Occipital lobe (tissue), 3 donors: ENCODE measurements at places on chromosomes 6 and 20. TPM values are rescaled to one million over a fixed set of nuclear protein-coding genes. Genes with fewer than 3 reads are reported as not detected.

- no peak for DNase-seq
These were observed 2.0 kb downstream of the NKAIN4 start for GRCh38 chr20:63252284-63252711.

GRCh38 chr6:161374971-161375873, 101.4 kb upstream of the AGPAT4 start:
- DNase-seq, result peak; percentile 30

DNA sequence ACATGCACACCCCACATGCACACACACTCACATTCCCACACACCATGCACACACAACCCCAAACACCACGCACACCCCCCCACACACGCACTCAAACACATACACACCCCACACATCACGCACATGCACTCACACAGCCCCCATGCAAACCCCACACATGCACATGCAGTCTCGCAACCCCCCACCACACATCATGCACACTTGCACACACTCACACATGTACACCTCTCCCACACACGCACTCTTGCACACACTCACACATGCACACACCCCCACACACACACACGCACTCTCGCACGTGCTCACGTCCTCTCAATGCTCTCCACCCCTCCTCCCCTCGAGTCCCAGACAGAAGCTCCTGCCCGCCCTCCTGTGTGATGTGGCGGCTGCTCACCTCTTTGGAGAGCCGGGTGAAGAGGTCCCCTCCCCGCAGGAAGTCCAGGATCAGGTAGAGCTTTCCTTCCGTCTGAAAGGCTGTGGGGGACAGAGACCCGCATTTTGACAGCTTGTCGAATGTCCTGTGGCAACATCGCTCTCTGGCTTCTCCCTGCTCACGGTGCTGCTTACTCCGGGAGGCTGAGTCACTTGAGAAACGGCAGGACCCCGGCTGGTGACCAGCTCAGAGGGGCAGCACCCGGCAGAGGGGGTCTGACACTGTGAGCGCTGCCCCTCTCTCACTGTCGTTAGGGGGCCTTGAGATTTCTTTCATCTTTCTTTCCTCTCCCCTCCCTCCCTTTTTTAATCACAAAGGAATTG, 78.5 kb downstream of the RAMACL start:
- no peak for DNase-seq

DNA sequence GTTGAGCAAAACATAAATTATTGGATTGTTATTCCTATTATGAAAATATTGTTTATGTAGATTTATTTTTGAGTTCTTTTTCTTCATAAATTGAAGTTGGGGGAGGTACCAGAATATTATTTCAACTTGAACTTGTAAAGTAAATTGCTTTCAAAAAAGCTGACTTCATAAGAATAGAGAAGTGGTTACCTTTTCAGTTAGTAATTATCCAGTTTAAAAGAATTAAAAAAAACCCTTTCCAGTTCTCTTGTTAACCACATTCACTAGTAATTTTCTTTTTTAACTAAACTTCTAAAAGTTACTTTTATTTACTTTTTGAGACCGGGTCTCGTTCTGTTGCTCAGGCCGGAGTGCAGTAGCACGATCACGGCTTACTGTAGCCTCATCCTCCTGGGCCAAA, 124.3 kb downstream of the CDKAL1 start:
- no peak for DNase-seq

Gene ENPP3
- 0.47 TPM for total RNA-seq

- no peak for DNase-seq
These were observed 245.3 kb upstream of the HSF2 start for GRCh38 chr6:122154155-122154554.

Gene ARHGAP40
- total RNA-seq, result not detected

Gene MYBL2
- total RNA-seq, result 0.47 TPM

Gene GPX6
- total RNA-seq, result not detected

DNA sequence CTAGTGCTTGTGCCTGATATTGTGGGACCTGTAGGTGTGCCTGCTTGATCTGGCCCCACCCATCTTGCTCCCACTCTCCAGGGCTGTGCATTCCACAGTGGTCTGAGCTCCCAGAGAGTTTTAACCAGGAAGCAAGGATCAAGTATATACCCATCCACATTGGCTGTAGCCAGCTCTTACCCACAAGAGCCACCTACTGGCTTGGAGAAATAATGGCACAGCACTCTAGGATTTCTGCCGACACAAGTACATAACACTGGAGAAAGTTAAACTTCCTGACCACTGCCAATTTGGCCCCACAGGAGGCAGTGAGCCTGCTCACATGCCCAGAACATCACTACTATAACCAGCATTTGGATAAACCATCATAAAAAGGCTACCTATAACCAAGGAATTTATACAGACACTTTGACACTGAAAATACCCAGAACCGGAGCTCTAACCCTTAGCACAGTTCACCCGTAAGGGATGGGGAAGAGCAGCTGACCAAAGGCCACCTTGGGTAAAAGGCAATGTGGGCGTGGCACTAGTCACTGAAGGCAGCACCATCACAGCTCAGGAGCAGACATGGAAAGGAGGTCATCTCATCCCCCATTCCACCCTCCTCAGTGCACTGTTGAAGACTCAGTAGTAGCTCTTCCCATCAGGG, 440.4 kb downstream of the BTBD3 start:
- no peak for DNase-seq

DNA sequence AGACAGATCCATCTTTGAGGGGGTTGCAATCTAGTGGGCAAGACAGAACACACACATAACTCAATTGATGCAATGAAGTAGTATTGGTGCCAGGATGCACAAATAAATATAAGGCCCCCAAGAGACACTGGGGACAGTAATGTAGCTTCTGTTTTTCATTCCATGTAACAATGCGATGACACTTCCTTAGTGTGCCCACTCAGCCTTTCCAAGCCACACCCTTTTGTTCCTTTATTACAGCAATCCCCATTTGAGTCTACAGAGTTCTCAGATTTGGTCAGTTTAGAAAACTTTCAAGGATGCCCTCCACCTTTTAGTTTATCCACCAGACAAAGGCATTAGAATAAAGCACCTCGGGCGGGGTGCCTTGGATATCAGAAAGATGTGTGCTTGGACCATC, 15.5 kb downstream of the TGM3 start:
- DNase-seq, result no peak

GRCh38 chr6:80438772-80439171, 332.3 kb downstream of the BCKDHB start:
- DNase-seq, result no peak

GRCh38 chr6:151160929-151161757, 78.6 kb upstream of the AKAP12 start:
- no peak for DNase-seq

Gene DNAH8
- under 0.01 TPM for total RNA-seq

DNA sequence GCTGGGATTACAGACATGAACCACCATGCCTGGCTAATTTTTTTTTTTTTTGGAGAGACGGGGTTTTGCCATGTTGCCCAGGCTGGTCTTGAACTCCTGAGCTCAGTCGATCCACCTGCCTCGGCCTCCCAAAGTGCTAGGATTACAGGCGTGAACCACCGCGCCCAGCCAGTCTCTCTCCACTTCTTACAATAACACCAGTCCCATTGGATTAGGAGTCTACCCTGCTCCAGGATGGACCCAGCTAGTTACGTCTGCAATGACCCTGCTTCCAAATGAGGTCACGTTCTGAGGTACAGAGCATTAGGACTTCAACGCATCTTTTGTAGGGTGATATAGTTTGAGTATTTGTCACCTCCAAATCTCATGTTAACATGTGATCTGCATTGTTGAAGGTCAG, 146.9 kb upstream of the MYLIP start:
- DNase-seq, result no peak
